ENCODE measurements at places on chromosomes 4 and X.

- DNase-seq: peak; percentile 28
Observed at GRCh38 chr4:4575284-4576211, 33.7 kb upstream of the STX18 start.

DNA sequence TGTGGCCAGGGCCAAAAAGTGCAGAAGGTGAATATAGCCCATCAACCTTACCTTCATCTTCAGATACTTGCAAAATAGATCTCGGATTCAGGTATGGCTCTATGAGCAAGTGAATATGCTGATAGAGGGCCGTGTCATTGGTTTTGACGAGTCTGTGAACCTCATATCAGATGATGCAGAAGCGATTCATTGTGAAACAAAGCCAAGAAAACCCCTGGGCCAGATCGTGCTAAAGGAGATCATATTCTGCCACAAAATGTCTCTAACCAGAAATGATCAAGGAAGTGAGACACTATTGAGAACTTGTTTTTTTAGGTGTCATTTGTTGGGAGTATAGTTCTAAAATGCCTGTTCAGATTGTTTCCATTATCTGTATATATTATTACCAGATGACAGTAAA lies 48.3 kb downstream of the PDK3 start:
- DNase-seq: peak; percentile 19

GRCh38 chrX:42241421-42241820 lies 318.1 kb upstream of the CASK start:
- DNase-seq: no peak

DNA sequence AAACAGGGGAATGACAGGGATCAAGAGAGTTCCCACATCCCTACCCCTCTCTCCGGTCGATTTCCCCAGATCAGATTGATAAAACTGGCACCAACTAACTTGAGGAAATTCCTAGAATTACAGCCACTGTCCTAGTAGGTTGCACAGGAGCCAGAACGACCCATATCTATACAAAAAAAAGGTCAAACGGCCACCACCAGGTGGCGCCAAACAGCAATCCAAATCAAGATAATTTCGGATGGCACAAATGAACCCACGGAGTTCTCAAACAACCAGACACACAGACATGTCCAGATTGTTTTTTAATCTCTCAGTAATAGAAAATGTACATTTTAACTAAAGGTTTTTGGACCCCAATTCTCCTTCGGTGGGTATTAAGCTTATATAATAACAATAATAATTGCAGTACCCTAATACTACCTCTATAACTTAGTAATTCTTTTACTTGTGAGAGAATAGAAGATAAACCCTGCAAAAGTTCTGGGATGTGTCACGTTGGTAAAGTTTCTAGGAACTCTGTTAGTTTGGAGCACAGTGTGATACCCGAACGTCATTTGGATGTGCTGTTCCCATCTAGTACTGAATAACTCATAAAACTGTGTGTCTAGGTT lies 212.6 kb downstream of the SPOCK3 start:
- DNase-seq: peak; percentile 14

- no peak for DNase-seq
Observed at GRCh38 chr4:7887436-7887835, 52.2 kb downstream of the AFAP1 start.

Measured in stimulated activated CD4-positive, alpha-beta T cell treated with anti-CD3 and anti-CD28 coated beads, Interleukin-12 subunit alpha, Interleukin-12 subunit beta, amount 100 ng/mL, for 48 hours (primary cell).